Cardiac atrium fibroblast (primary cell): ENCODE measurements at places on chromosomes 3 and 15. TPM values are rescaled to one million over a fixed set of nuclear protein-coding genes. Genes with fewer than 3 reads are reported as not detected.

Gene RARB
- total RNA-seq = 2.8 and 5.2 TPM in 2 replicates

Gene HYKK
- 1.6 and 1.8 TPM in 2 replicates for total RNA-seq

Gene SUCLG2
- total RNA-seq = 32.3 and 38.7 TPM in 2 replicates

Gene FBLN2
- total RNA-seq = 485 and 859 TPM in 2 replicates

Gene DNAH12
- total RNA-seq = 0.16 TPM in 1 of 2 replicates, not detected in the other

Gene DPPA2
- total RNA-seq = not detected in 2 replicates

Gene EAF2
- 0.32 TPM in 1 of 2 replicates, not detected in the other for total RNA-seq

Gene PLS1
- 0.16 TPM in 1 of 2 replicates, not detected in the other for total RNA-seq

Gene MYZAP
- total RNA-seq = 0.54 TPM in 1 of 2 replicates, not detected in the other

Gene ITIH3
- 0.65 and 4.9 TPM in 2 replicates for total RNA-seq

Gene SCG5
- 2.6 and 3.2 TPM in 2 replicates for total RNA-seq

Gene ZNF619
- 1.4 and 2.9 TPM in 2 replicates for total RNA-seq

Gene GRK7
- not detected in 2 replicates for total RNA-seq

Gene C3orf70
- total RNA-seq = 2.4 and 3.1 TPM in 2 replicates

Gene SEMA4B
- 17.7 and 23.7 TPM in 2 replicates for total RNA-seq

Gene LRRC31
- not detected in 2 replicates for total RNA-seq

Gene TMC3
- 0.32 TPM in 1 of 2 replicates, not detected in the other for total RNA-seq

Gene CHRNA5
- total RNA-seq = 0.49 TPM in 1 of 2 replicates, not detected in the other

Gene AGBL1
- not detected in 2 replicates for total RNA-seq

Gene SOX14
- not detected in 2 replicates for total RNA-seq

Gene HCLS1
- total RNA-seq = 2.3 and 5.0 TPM in 2 replicates

Gene TMF1
- 17.7 and 20.9 TPM in 2 replicates for total RNA-seq

Gene HTR3E
- not detected in 2 replicates for total RNA-seq

Gene SLC22A14
- not detected in 2 replicates for total RNA-seq

Gene MYO5C
- 0.81 TPM in 1 of 2 replicates, not detected in the other for total RNA-seq

Gene SLC9C1
- 0.16 TPM in 1 of 2 replicates, not detected in the other for total RNA-seq

Gene CLDN18
- total RNA-seq = not detected in 2 replicates

Gene EDEM1
- 19.1 and 25.3 TPM in 2 replicates for total RNA-seq

Gene PRSS50
- not detected in 2 replicates for total RNA-seq

Gene PDIA5
- 51.3 and 61.7 TPM in 2 replicates for total RNA-seq

Gene FBXO45
- 4.3 and 5.7 TPM in 2 replicates for total RNA-seq

Gene ST3GAL6
- total RNA-seq = 10.7 and 20.6 TPM in 2 replicates

Gene ACP3
- 1.5 and 1.8 TPM in 2 replicates for total RNA-seq

Gene PROK2
- total RNA-seq = not detected in 2 replicates

Gene ADGRG7
- total RNA-seq = not detected in 2 replicates

Gene LRRC34
- 1.6 and 10.5 TPM in 2 replicates for total RNA-seq

Gene HRG
- total RNA-seq = not detected in 2 replicates
